Ascending aorta (tissue), 2 donors: ENCODE measurements at places on chromosomes 5 and 9.

- DNase-seq: no peak
Observed at GRCh38 chr9:73595036-73595545, 443.4 kb downstream of the ANXA1 start.

- no peak for DNase-seq
Observed at GRCh38 chr9:124594673-124595072, 87.5 kb upstream of the NR5A1 start.

- no peak for DNase-seq
Observed at GRCh38 chr9:5793812-5794211, 39.1 kb downstream of the ERMP1 start.

DNA sequence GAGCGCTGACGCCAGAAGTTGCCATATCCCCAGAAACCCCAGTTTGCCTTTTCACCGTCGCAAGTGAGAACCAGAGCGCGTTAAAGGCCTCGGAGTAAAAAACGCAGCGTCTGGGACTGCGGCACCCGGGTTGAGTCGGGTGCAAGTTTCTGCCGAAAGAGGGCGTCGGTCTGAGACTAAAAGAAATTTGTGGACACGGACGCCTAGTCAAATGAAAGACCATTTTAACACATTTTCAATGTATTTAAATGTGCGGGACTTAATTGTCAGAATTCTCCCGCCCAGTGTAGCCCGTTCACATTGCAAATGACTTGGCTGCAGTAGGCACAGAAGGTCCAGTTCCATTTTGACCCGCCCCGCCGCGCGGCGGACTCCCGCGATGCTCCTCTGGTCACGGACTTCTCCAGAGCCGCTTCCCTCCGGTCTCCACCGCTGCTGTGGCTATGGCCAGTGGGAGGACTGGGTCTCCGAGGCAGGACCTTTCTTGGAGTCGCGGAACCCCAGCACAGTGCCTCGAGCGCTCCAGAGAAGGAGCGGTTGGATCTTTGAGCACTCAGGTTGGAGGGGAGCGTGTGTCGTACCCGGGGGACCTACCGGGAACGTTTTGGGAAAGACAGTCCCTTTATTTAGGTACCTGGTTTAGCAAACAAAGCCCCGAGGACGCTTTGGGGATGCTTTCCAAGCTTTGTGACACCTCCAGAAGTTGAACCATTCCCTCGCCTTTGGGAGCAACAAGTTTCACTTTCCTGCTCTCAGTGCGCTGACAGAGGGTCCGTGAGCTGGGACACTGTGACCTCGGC, 1.2 kb upstream of the NPR3 start:
- DNase-seq: no peak

GRCh38 chr9:111992523-111992922, 95.9 kb downstream of the UGCG start:
- no peak for DNase-seq

DNA sequence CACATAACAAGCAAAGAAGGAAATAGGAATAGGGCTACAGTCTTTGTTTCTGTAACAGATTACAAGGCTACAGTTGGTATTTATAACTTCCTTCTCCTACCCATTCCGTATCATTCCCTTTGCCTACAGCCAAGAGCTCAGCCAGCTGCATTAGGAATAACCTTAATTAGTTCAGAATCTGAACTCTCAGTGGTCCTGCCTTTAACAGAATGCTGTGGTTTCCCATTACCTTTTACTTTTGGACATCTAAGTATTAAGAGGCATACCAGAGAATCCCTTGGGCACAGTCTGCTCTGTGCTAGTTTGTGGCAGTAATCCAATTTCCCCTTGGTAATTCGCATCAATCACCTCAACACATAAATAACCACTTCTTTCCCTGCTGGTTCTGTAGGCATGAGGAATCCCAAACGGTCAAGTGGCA, 44.2 kb downstream of the PKD2L2 start:
- DNase-seq: no peak

DNA sequence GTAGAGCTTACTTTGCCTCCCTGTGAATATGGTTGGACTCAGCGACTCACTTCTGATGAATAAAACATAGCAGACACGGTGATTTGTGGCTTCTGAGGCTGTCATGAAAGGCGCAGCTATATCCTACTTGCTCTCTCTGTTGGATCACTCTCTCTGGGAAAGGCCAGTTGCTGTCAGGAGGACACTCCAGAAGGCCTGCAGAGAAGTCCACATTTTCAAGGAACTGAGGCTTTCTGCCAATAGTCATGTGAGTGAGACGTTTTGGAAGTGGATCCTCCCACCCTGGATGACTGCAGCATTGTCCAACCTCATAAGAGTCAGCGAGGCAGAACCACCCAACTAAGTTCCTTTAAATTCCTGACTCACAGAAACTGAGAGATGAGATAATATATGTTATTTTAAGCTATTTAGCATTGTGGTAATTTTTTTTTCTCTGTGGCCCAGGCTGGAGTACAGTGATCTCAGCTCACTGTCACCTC, 156.0 kb upstream of the MAST4 start:
- no peak for DNase-seq

DNA sequence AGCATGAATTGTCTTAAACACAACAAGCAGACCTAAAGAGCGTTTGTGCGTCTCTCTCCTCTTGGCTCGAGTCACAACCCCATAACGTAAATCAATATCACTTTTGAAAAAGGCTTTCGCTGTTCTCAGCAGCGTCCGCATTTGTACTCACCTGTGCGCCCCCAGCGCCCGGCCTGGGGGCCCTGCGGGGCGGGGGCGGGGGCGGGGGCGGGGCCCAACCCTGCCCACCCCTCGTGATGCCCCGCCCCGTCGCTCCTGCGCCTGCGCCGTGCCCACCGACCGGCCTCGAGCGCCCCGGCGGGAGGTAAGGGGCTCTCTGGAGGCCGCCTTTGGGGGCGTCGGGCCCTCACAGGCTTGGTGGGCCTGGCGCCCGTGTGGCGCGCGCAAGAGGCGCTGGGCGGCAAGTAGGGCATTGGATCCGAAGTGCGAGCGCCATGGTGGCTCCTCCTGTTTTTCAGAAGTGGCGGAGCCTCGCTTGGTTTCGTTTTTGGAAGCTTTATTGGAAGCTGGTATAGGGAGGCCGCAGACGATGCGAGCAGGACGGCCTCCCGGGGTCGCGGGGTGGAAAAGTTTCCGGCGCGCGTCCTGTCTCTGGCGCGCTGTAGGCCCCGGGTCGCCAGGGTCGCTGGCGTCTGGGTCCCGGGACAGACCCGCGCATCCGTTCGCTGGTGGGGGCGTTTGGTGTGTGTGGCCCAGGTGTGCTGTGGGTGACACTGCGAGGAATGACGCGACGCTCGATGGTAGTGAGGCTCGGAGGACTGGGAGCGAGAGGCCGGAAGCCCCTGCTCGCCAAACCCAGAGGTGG, at the start of gene STX17:
TSS of gene STX17 (plus strand) at position 252 of the 805 bp plus-strand sequence. CDS start 8,586 bp downstream, outside the sequence.
- DNase-seq: peak; percentile 80

- no peak for DNase-seq
Observed at GRCh38 chr9:23587433-23587832, 238.6 kb downstream of the ELAVL2 start.

- no peak for DNase-seq
Observed at GRCh38 chr5:1162751-1163150, 38.6 kb upstream of the SLC6A19 start.
